ENCODE measurements at places on chromosomes 6 and 20. TPM values are rescaled to one million over a fixed set of nuclear protein-coding genes. Genes with fewer than 3 reads are reported as not detected.

The SALL4 gene
- total RNA-seq: 1.0 TPM

The PRKN gene
- total RNA-seq: not detected

The THBD gene
- not detected for total RNA-seq

The DUSP15 gene
- total RNA-seq: not detected

The CENPQ gene
- 18.7 TPM for total RNA-seq

The CNKSR3 gene
- not detected for total RNA-seq

The TMEM200A gene
- 0.69 TPM for total RNA-seq

The SLC17A1 gene
- total RNA-seq: not detected

The SLC17A9 gene
- total RNA-seq: 7.6 TPM

The HLA-DRB1 gene
- total RNA-seq: 33.1 TPM

The VSX1 gene
- not detected for total RNA-seq

The CCM2L gene
- total RNA-seq: not detected

The NFKBIL1 gene
- 18.9 TPM for total RNA-seq

The CTNNBL1 gene
- 93.5 TPM for total RNA-seq

The RIPOR2 gene
- total RNA-seq: 31.1 TPM

The MAP3K5 gene
- total RNA-seq: 13.4 TPM

The DPPA5 gene
- total RNA-seq: not detected

The TMC2 gene
- not detected for total RNA-seq

The TNFRSF6B gene
- not detected for total RNA-seq

The HTR1E gene
- total RNA-seq: not detected

The TFB1M gene
- 27.7 TPM for total RNA-seq

The ADGRF5 gene
- not detected for total RNA-seq

The FAM217A gene
- not detected for total RNA-seq

The CSTF1 gene
- total RNA-seq: 60.9 TPM

The CDH4 gene
- total RNA-seq: not detected

The RXRB gene
- 47.4 TPM for total RNA-seq

The TINAG gene
- total RNA-seq: not detected

The IL17F gene
- total RNA-seq: not detected

The DLL1 gene
- not detected for total RNA-seq

The ZNF831 gene
- total RNA-seq: 3.4 TPM

The HFE gene
- total RNA-seq: 0.13 TPM

The DAAM2 gene
- total RNA-seq: not detected

The KCNG1 gene
- total RNA-seq: 3.1 TPM

The TRAPPC3L gene
- not detected for total RNA-seq

The MEI4 gene
- not detected for total RNA-seq

Data from activated T-helper 1 cell treated with anti-CD3 and anti-CD28 coated beads, Interleukin-12 subunit alpha, Interleukin-12 subunit beta, Interleukin-2, Interleukin-4 antibody, amounts not matched to agents 30 ng/mL and 10 ng/mL and 1 ng/mL, durations not matched to agents 14 hours and 24 hours and 36 hours (primary cell).